ENCODE measurements at places on chromosomes 13 and 19.

- DNase-seq: peak; percentile 39
Measured at GRCh38 chr13:22451327-22451741, 729.4 kb upstream of the SGCG start.

GRCh38 chr13:92175330-92175729 is 776.9 kb downstream of the GPC5 start:
- peak; percentile 80 for DNase-seq

DNA sequence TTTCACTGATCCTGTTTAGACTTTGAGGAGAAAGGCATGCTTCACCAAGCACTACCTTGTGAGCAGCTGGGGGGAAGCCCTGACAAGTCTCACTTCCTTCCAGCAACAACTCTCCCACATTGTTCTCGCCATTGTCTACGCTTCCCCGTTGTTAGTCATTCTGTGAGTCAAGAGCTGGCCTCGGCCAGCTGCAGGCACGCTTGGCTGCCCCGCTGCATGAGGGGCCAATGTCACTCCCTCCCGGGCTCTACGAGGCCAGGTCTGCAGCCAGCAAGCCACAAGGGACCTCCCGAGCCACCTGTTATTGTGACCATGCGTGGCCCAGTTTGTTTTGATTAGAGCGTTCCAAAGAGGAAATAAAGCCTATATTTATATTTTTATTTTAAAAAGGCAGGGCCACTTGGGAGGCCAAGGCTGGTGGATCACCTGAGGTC is 220.9 kb downstream of the FOXO1 start:
- peak; percentile 97 for DNase-seq

- DNase-seq: no peak
Measured at GRCh38 chr19:11658970-11659369, 61.7 kb downstream of the ZNF627 start.

- peak; percentile 92 for DNase-seq
Measured at GRCh38 chr19:2491130-2491801, 15.3 kb downstream of the GADD45B start.

GRCh38 chr19:16327911-16328823 is 3.5 kb downstream of the KLF2 start:
- peak; percentile 41 for DNase-seq
